ENCODE measurements at places on chromosomes 13 and 19.
A peak's percentile ranks its signal among the peaks of the same experiment; 100 is the strongest.

GRCh38 chr19:43505941-43506340 lies 1.4 kb upstream of the PHLDB3 start:
- no peak for DNase-seq

- DNase-seq: no peak
Measured at GRCh38 chr13:31765138-31765785, 25.9 kb downstream of the RXFP2 start.

- no peak for DNase-seq
Measured at GRCh38 chr13:112753833-112754232, 64.0 kb downstream of the ATP11A start.

DNA sequence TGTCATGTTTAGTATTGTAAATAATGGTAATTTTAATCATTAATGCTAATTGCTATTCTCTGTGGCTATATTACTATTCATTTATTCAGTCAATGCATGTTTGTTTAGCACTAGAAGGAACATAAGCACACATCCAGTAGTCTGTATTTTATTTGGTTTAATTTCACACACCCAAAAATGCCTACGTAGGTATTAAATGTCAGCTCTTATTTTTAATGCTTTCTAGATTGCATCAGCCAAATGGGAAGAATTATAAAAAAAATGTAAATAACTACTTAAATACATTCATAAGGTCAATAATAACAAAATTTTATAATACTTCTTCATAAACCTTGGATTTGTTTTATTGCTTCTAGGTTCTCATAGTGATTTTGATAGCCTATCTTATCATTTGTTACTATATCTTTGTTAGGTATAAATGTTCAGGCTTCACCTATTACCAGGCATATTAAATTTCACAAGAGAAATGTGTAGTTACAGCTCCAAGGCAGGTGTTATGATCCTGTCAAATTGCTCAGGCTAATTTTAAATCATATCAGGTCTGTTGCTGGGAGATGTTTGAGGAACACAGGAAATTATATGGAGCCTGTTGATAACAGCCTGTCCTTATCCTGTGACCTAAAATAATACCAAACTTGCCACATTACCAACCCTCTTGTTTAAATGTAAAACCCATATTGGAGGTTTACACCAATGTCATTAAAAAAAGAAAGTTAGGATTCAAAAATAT lies 34.4 kb downstream of the ITGBL1 start:
- no peak for DNase-seq

GRCh38 chr19:11964496-11964857 lies 363 bp upstream of the ZNF763 start:
- DNase-seq: peak; percentile 13

GRCh38 chr19:7739801-7740681 lies 7.3 kb downstream of the CD209 start:
- DNase-seq: no peak

- DNase-seq: no peak
Measured at GRCh38 chr19:28294395-28294794, 918.6 kb downstream of the UQCRFS1 start.

- DNase-seq: no peak
Measured at GRCh38 chr13:87661471-87661870, 9.7 kb upstream of the SLITRK5 start.

GRCh38 chr13:76917095-76917494 lies 30.9 kb upstream of the KCTD12 start:
- no peak for DNase-seq

GRCh38 chr13:50236898-50237318 lies 221.7 kb downstream of the KCNRG start:
- DNase-seq: no peak

DNA sequence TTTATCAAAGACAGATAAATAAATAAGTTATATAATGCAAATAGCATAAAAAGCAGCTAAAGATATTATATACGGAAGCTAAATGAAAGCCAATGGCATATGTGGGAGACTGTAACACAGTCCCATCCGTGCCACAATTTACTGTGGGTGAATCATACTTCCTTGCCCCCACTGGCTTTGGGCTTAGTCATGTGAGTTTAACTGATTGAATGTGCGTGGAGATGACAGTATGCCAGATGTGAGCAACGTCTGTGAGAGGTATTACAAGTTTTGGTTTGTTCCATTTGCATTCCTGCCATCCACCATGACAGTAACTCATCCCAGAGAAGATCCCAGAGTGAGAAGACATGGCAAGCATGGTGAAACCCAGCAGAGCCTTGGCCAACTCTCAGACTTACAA lies 340.0 kb downstream of the SUCLA2 start:
- DNase-seq: no peak

GRCh38 chr13:52785739-52786138 lies 46.1 kb upstream of the CNMD start:
- DNase-seq: no peak

- DNase-seq: no peak
Measured at GRCh38 chr19:51664997-51665396, 18.4 kb upstream of the SIGLEC14 start.

DNA sequence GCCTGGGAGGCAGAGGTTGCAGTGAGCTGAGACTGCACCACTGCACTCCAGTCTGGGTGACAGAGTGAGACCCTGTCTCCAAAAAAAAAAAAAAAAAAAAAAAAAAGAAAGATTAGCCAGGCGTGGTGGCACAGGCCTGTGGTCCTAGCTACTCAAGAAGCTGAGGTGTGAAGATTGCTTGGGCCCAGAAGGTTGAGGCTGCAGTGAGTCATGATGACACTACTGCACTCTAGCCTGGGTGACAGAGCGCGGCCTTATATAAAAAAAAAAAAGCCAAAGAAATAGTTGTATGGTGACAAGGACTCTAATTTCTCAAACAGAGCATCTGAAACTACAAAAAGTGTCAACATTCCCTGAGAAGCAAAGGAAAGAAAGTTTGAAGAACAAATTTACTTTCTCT lies 3.4 kb downstream of the PBX4 start:
- DNase-seq: no peak

DNA sequence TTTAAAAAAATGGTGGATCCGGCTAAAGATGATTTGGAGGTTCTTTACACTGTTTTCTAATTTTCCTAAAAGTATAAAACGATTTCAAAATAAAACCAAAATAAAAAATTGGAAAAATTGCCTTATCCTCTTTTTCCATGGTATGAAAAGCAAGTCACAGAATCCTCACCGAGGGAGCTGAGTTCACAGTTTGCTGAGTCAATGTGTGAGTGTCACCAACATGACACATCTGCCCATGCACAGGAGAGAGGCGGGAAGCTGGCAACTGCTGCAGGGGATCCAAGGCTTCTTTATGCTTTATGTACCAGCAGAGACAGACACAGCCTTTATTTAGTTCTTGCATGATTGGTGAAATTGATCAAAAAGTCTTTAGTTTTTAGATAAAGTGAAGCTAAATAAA lies 157.8 kb downstream of the TNFSF13B start:
- DNase-seq: no peak

GRCh38 chr13:112822851-112823250 lies 133.0 kb downstream of the ATP11A start:
- DNase-seq: no peak

GRCh38 chr13:48231080-48231479 lies 1.9 kb upstream of the ITM2B start:
- DNase-seq: no peak

DNA sequence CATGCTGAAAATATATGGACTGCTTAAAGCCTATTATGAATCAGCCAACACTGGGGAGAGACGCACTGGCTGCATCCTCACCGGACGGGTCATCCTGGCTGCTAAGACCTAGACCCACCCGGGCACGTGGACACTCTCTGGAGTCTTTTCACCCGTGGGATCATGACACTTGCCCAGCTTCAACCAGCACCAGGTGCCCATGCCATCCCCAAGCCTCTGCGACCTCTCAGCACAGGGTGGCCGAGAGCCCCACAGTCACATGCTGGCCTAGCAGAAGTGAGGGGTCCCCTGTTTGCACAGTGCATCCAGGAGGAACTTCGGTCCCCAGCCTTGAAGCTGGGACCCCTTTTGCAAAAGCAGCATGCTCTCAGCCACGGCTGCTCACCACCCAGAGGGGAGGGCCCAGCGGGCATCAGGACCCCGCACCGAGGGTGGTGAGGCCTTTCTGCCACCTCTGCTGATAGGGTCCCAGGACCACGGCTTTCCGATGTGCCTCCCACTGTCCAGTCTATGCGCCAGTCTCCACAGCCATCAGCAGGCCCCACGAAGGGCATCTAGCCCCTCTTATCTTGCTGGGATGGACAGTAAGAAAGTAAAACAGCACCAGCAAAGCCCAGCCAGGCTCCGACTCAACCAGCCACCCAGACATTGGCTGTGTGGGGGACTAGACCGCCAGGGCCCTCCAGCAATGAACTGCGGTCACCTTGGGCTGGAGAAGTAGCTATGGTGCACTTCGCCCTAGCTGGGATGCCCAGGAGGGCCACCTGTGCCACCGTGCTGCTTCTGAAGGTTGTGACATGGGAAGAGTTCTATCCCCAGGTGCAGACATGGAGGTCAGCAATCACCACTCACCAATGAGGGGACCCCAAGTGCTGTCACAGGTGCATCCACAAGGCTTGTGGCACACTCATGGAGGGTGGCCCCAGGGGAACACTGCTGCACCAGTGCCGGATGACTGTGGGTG lies 73.1 kb downstream of the CEBPG start:
- no peak for DNase-seq

DNA sequence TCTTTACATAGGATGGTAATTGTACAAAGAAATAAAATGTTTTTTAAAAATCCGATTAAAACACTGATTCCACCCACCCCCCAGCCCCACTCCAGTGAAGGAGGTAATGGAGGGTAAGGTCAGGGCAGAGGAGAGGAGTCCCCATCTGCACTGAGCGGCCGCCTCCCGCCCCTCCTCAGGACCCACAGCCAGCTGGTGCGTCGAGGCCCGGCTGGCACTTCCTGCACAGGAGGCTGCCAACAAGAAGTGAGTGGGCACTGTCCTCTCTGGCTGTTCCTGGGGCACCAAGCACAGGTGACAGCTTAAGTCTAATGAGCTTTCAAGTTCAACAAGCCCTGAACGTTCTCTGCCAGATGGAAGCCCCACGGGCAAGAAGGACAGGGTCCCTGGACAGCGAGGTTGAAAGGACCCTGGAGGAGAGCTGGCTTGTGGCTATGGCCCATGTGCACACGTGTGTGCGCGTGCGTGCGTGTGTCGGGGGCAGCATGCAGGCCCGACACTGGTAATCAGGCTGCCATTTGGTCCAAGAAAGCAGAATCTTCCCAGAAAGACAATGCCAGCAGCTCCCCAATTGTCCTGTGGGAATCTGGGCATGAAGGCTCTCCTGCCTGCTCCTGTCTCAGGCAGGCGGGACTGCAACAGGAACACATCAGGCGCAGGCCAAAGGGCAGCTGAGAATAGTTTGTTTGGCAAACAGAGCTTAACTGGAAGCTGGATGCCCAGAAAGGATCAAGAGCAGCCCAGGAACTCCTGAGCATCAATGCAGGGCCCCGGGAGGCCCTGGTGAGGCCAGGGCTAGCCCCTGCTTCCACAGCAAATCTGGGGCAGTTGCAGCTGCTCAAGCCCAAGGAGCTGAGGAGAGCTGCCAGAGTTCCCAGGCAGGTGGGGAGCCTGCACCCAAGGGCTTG lies 15.1 kb upstream of the EPHX3 start:
- DNase-seq: no peak

DNA sequence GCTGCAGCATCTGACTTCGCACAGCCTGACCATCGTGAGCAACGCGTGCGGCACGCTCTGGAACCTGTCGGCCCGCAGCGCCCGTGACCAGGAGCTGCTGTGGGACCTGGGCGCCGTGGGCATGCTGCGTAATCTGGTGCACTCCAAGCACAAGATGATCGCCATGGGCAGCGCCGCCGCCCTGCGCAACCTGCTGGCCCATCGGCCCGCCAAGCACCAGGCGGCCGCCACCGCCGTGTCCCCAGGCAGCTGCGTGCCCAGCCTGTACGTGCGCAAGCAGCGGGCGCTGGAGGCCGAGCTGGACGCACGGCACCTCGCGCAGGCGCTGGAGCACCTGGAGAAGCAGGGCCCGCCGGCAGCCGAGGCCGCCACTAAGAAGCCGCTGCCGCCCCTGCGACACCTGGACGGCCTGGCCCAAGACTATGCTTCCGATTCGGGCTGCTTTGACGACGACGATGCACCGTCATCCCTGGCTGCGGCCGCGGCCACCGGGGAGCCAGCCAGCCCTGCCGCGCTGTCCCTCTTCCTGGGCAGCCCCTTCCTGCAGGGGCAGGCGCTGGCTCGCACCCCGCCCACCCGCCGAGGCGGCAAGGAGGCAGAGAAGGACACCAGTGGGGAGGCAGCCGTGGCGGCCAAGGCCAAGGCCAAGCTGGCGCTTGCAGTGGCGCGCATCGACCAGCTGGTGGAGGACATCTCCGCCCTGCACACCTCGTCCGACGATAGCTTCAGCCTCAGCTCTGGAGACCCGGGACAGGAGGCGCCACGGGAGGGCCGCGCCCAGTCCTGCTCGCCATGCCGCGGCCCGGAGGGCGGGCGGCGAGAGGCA lies 13.6 kb downstream of the C19orf25 start:
- no peak for DNase-seq

GRCh38 chr19:1070931-1071791 lies 4.2 kb downstream of the ARHGAP45 start:
- no peak for DNase-seq

GRCh38 chr13:94169454-94170144 lies 309.9 kb downstream of the DCT start:
- DNase-seq: no peak

DNA sequence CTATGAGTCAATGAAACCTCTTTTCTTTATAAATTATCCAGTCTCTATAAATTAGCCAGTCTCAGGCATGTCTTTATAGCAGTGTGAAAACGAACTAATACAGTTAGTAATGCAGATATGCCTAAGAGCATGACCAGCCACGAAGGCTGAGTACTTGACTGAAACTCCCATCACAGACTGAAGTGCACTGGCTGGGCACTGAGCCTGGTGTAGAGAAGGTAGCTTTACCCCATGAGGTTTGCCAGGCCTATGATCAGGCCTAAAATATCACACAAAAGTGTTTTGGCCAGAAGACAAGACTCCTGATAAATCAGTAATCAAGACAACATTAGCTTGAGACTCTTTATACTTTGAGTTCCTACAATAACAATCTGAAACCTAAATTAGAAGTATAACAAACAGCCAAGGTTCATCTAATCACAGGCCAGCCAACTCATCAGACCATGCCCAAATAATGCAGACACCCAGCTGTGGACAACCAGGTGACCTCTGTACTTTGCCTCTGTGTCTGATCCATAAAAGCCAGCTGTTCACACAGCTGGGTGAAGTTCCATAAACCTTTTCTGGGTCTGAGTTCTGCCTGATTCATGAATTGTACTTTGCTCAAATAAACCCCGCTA lies 771.8 kb upstream of the SLITRK1 start:
- DNase-seq: no peak

- no peak for DNase-seq
Measured at GRCh38 chr19:50292216-50292827, 36.9 kb downstream of the KCNC3 start.

- DNase-seq: no peak
Measured at GRCh38 chr13:109166804-109167203, 537.4 kb downstream of the MYO16 start.

- DNase-seq: peak; percentile 5
Measured at GRCh38 chr19:36215276-36216123, 594 bp downstream of the ZNF146 start.

GRCh38 chr19:2613507-2614295 lies 88.8 kb downstream of the GNG7 start:
- DNase-seq: no peak

GRCh38 chr19:29491491-29491890 lies 34.3 kb upstream of the VSTM2B start:
- no peak for DNase-seq

GRCh38 chr13:34263681-34264080 lies 445.7 kb downstream of the RFC3 start:
- DNase-seq: no peak

Measured in NCI-H2029 (cell line).